ENCODE measurements at places on chromosomes 1 and 21.

GRCh38 chr1:28096210-28097099 lies 8.0 kb upstream of the EYA3 start:
- DNase-seq, result no peak

- DNase-seq, result no peak
Observed at GRCh38 chr1:196001188-196001587, 607.1 kb downstream of the KCNT2 start.

GRCh38 chr1:18989896-18990295 lies 33.4 kb upstream of the IFFO2 start:
- DNase-seq, result no peak

- DNase-seq, result no peak
Observed at GRCh38 chr1:22780696-22781095, 70.1 kb downstream of the EPHB2 start.

GRCh38 chr1:98316286-98316905 lies 345.1 kb upstream of the SNX7 start:
- DNase-seq, result no peak

DNA sequence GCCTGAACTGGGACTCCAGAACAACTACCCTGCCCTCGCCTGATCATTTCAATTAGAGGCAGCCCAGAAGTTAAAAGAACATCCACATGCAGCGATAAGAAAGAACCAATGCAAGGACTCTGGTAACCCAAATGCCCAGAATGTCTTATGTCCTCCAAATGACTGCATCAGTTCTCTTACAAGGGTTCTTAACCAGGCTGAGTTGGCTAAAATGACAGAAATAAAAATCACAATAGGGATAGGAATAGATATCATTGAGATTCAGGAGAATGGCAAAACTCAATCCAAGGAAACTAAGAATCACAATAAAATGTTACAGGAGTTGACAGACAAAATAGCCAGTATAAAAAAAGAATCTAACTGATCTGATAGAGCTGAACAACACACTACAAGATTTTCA lies 80.1 kb upstream of the PTGFR start:
- DNase-seq, result no peak

GRCh38 chr1:172343240-172344160 lies 77.0 kb upstream of the C1orf105 start:
- DNase-seq, result no peak

- no peak for DNase-seq
Observed at GRCh38 chr1:6170742-6171201, 9.3 kb downstream of the CHD5 start.

DNA sequence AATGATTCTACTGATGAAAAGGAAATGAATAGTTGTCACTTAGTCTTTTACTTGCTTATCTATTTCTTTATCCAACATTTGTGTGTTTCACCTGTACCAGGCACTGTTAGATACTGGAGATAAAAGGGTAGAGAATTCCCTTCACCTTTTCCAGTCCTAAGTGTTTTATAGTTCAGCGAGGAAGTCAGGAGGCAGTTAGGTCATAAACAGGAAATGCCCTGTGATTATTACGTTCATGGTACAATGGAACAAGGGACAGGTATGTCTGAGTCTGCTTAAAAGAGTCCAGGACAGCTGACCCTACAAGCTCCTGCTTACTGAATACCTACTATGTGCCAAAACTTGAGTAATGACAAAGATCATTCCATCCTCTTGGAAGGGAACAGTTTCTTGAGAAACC lies 77.8 kb downstream of the TNR start:
- DNase-seq, result no peak

DNA sequence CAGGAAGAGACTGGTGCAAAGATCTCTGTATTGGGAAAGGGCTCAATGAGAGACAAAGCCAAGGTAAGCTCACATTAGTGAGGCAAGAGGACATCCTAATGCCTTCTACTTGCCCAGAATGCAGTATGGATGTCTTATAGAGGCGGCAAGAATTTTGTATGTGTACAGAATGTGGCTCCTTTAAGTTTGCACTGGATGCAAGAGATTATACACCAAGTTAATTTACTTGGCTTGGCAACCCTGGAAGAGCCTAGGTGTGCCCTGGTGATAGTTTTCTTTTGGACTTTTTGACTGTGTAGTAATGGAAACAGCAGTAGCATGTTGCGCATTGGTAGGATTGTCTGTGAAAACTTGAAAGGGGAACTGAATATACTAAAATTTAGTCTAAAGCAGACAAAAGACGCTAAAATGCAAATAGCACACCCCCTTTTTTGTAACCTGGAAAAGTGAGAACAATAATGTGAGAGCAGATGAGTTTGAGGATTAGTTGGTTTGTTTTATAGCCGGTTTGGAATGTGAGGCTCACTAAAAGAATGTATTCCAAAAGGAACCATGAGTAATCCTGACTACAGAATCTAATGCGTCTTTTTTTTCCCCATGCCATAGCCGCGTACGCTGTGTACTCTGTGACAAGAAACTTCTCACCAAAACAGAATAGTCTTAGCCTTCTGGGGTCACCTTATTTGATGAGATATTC lies 18.1 kb downstream of the KHDRBS1 start:
- DNase-seq, result no peak

- no peak for DNase-seq
Observed at GRCh38 chr21:14875704-14876523, 188.9 kb downstream of the NRIP1 start.

- DNase-seq, result no peak
Observed at GRCh38 chr1:167504467-167504827, 13.9 kb downstream of the CD247 start.

- no peak for DNase-seq
Observed at GRCh38 chr1:180952657-180953013, 39.9 kb downstream of the KIAA1614 start.

DNA sequence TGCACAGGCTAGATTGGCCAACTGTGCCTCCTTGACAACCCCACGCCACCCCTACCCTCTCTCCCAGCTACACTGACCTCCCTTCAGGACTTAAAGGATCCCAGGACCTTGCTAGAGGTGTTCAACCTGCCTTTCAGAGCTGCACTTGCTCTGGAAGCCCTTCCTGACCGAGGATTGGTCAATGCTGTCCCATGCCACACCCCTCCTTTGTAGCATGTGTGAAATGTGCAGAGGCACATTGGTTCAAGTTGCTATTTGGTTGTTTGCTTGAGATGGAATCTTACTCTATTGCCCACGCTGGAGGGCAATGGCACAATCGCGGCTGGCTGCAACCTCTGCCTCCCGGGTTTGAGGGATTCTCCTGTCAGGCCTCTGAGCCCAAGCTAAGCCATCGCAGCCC lies 21.8 kb downstream of the ACTA1 start:
- no peak for DNase-seq

GRCh38 chr1:68051475-68051874 lies 1.0 kb upstream of the DIRAS3 start:
- no peak for DNase-seq

GRCh38 chr1:38814444-38814983 lies 45.1 kb downstream of the RRAGC start:
- DNase-seq, result no peak

- no peak for DNase-seq
Observed at GRCh38 chr21:44887126-44887806, 13.8 kb upstream of the PTTG1IP start.

GRCh38 chr1:113980110-113980509 lies 836 bp downstream of the OLFML3 start:
- DNase-seq, result no peak

DNA sequence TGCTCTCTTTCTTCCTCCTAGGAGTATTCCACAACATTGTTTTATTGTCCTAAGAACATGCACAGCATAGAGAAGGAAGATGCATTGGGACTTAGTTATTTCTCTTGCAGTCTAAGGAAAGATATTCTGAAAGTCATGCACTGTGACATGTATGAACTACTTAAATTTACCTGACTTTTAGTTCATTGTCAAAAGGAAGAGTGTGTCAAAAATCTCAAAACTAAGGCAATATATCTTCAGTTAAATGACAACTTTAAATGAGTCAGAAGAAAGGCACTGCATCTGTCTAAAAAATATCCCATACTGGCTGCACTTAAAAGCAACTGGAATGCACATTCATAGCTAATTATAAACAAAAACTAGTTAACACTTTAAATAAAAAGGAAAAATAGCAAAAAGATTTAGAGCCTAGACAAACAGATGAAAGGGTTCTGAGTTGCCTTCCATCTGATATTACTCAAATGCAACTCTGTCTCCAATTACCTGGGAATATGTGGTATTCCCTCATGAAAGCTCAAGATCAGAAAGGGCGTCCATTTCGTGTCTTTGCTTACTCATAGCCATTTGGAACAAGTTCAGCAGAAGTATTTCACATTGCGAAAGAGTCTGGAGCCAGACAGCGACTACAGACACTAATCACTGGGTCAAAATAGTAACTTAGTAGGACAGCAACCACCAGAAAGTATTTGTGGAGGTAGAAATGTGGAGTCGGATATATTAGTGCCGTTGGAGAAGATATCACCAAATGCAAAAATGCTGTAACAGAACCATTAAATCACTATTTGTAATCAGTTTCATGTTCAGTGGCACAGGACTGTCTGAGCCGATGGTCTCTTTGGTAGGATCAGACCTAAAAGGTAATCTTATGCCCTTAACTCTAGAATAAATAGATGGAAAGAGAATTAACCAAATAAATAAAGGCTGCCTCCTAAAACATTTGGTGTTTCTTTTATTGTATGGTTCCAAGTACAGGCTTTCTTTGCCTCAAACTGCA lies 225.7 kb downstream of the GREM2 start:
- DNase-seq, result no peak

DNA sequence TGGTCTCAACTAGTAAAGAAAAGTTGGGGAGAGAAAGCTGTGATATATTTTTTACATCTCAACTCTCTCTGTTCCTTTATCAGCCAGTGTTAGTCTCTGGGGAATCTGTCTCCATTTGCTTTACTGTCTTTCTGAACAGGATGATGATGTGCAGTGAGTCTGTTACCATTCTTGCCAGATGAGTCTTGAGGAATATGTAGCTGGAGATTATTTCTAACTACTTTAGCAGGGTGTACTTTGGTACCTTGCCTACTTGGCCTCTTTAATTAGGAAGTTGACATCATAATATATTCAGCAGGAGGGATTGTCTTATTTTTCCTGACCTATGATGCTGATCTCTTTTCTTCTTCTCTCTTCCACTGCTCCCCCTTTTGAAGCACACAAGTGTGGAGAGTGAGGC lies 15.7 kb upstream of the HAX1 start:
- DNase-seq, result no peak

- DNase-seq, result no peak
Observed at GRCh38 chr21:39805983-39806382, 61.0 kb downstream of the IGSF5 start.

DNA sequence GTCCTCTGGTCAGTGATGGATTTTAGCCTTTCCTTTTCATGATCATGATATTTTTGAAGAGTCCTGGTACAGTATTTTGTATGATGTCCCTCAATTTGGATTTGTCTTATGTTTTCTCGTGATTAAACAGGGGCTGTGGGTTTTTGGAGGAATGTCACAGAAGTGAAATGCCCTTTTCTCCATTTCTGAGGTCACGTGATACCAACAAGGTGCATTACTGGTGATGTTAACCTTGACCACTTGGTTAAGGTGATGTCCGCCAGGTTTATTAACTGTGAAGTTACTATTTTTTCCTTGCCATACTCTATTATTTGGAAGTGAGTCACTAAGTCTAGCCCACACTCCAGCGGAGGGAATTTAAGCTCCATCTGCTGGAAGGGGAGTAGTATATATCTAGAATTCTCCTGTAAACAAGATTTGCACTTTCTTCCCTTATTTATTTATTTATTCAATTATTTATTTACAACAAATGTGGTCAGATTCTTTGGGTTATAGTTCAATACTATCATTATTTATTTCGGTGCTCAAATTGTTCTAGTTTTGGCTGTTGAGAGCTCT lies 123.4 kb downstream of the HIVEP3 start:
- DNase-seq, result no peak

GRCh38 chr21:32523988-32524719 lies 61.2 kb downstream of the TCP10L start:
- no peak for DNase-seq

- no peak for DNase-seq
Observed at GRCh38 chr1:183652547-183653461, at the start of gene APOBEC4. Gene APOBEC4, minus strand, starts transcription at chr1:183653316. Its CDS starts 4,535 bp downstream, at chr1:183648781.

DNA sequence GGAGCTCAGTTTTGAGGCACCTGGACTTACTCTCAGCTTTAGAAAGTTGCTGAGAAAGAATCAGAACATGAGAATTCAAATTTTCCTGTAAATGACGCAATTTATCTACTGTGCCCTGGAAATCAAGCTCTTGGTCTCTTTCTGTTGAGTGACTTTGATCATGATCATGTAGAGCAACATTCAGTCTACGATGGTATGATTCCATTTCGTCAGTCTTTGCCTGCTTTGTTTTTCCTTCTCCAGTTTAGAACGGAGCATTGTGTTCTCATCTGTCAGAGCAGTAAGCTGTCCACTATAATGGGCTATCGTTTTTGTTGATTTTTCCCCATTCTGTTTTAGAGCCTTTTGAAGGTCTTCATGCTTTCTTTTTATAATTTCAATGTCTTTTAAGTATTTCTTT lies 20.7 kb downstream of the SFT2D2 start:
- DNase-seq, result no peak

DNA sequence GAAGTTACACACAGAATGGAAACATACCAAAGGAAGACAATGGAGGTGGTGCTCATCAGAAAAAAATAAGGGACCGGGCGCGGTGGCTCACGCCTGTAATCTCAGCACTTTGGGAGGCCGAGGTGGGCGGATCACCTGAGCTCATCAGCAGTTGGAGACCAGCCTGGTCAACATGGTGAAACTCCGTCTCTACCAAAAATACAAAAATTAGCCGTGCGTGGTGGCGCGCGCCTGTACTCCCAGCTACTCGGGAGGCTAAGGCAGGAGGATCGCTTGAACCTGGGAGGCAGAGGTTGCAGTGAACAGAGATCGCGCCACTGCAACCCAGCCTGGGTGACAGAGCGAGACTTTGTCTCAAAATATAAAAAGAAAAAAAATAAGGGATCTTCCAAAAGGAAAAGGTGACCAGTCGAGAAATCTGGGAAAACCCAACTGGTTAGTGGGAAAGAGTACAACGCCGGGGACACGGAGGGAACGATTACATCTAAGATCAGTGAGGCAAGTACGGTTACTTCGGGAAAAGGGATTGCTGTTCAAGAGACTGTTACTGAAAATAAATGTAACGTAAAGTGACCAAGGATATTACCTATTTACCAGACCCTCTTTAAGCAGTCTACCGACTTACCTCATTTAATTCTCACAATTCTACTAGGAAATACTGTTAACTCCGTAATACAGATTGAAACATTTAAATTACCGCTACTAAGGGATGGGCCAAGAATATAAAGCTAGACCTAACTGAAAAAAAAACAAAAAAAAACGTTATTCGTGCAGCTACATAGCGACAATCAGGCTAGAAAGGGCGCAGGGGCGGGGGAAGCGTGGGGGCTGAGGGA lies 822 bp downstream of the CCT3 start:
- DNase-seq, result no peak

DNA sequence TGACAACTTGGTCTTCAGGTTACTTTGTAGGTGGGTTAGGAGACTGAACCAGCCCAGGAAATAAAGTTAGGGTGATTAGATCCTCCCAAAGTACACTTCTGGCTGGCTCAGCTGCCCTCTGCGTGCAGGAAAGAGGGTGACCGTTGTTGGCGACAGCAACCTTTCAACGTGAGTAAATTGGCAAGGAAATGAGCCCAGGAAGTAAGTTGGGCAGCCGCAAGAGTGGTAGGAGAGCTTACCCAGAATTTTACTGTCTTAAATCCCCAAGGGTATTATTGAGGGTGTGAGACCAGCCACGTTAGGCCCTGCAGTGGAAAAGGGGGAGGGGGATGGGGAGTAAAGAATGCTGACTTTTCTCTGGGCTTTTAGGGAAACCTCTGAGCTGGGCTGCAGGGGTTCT lies 1.6 kb downstream of the TENT5C start:
- DNase-seq, result peak; percentile 25

- DNase-seq, result no peak
Observed at GRCh38 chr1:179840107-179840506, 37.5 kb downstream of the TOR1AIP2 start.

Data from stimulated activated CD4-positive, alpha-beta T cell treated with anti-CD3 and anti-CD28 coated beads, Interleukin-15, amount 100 ng/mL, for 1 hour (primary cell).